Amniotic epithelial cell (primary cell): ENCODE measurements at places on chromosomes 7 and 10.
A peak's percentile ranks its signal among the peaks of the same experiment; 100 is the strongest.

GRCh38 chr10:47458466-47459154 is 25.3 kb downstream of the ANXA8 start:
- peak; percentile 93 for DNase-seq

DNA sequence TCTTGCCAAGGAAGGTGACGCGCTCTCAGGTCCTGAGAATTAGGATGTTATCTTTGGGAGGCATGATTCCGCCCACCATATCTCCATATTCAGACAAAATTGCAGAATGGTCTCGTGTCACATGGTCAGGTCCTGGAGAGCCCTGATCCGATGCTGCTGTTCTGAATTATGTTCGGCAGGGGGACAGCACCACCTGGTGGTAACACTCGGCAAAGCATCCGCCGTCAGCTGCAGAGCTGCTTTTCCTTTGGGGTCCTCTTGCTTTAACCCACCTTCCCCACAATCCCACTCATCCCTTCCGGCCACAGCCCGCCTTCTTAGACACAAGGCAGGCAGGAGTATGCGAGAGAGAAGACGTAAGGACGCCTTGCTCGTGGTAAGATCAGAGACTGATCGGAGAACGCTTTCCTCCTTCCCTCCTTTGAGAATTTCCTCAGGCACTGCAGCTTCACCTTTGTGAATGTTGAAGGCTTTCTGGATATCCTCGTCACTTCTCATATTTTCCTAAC is 327.8 kb upstream of the C7orf33 start:
- peak; percentile 10 for DNase-seq

DNA sequence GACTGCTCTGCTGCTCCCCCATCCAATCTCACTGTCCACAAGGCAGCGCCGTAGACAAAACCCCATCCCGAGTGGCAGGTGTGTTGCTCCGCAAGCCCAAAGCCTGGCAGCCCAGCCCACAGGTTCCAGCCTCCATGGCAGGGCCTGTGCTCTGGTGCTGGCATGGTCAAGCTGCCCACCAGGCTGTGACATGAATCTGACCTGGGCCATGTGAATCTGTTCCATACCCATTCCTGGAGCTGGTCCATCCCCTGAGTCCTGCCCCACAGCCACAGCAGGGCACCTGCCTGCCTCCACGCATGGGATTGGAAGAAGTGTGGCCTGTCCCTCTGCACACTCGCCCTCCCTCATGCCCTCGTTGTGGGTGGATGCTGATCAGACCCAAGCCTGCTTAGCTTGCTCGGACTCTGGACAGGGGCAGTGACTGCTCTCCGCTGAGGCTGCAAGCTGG is 128.8 kb downstream of the PTPN20 start:
- no peak for DNase-seq

- no peak for DNase-seq
Observed at GRCh38 chr10:22185586-22185985, 32.2 kb downstream of the EBLN1 start.

DNA sequence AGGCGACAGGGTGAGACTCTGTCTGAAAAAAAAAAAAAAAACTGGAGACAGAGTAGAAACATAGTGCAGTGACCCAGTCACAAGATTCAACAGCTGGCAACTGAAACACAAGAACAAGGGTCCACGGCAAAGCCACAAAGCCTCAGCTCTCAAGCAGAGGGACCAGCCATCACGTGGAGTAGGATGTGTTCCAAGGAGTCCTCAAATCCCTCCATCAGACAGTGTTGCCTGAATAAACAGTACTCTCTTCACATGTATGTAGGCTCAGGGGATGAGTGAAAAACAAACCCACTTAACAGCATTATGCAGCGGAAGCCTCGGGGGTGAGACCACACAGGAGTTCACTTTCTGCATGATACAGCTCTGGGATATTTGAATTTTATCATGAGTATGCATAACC is 62.0 kb downstream of the SLIT1 start:
- no peak for DNase-seq

- DNase-seq, result no peak
Observed at GRCh38 chr7:115491744-115492380, 538.7 kb downstream of the TFEC start.

DNA sequence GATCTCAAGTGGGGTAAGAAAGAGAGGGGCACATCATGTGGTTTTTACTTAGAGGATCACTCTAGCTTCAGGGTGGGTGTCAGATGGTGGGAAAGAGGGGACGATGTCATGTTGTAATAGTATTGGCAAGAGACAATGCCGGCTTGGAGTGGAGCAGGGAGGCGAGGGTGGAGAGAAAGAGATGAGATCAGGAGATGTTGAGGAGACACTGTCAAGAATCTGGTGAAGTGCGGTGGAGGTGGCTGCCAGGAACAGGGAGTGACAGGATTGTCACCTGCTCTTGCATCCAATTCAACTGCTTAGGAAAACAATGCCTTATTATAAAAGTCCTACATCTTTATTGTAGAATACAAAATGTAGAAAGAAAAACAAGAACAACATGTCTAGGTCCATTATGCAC is 63.0 kb upstream of the MKI67 start:
- no peak for DNase-seq

DNA sequence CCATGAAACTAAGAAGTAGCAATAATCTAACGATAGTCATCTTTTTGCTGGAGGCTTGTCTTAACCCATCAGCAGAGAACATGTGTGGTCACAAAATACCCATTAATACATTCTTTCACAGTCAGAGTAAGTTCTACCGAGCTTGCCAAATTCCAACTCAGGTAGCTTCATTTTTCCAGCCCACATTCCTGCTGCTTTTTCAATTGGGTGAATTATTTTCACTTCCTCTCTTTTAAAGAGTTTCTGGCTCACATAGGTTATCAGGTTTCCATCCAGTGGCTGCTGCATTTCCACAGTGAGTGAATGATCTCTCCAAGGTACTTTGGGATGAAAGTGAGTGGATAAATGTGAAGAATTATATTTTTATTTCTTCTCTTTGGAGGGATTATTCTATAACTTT is 233.1 kb downstream of the SEMA3E start:
- no peak for DNase-seq

DNA sequence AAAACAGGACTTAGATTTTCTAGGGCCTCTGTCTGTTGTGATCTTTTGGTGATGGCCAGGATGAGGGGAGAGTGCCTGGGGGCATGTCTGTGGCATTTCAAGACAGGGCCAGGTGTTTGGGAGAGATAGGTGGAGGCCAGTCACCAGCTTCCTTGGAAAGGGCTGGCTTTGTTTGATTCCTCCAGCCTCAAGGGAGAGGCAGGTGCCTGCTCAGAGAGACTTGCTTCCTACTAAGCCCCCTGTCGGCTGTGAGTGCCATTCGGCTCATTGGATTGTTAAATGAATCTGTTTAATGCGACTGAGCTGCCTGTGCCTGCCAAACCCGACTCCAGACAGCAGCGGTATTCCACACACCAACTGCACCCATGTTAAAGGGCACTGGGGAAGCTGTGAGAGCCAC is 304.1 kb upstream of the COBL start:
- DNase-seq, result no peak

DNA sequence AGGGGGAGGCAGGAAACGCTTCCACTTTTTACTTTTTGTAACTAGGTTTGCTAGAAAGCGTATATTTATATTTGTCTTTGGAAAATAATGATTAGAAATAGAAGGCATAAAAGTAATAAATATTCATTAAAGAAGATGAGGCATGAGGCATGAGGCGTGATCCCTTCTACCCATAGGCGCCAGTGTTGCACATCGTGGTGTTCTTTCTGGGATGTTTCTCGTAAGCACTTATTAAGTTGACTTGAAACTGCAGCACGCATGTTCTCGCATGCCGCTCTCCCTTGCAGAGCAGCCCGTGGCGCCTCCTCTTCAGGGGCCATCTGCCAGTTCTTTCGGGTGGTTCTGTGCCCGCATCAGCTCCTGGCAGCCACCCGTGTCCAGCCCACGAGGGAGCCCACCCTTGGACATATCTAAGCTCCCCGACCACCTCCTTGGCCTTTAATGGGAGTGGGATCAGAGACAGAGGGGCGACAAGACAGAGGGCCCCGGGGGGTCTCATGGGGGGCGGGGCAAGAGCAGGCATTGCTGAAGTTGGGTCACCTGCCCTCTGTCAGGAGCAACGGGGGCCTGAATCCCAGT is 28.5 kb upstream of the CSGALNACT2 start:
- no peak for DNase-seq

- peak; percentile 67 for DNase-seq
Observed at GRCh38 chr10:69749178-69750010, 52.3 kb upstream of the COL13A1 start.

- no peak for DNase-seq
Observed at GRCh38 chr10:91875156-91875555, 34.1 kb downstream of the FGFBP3 start.

DNA sequence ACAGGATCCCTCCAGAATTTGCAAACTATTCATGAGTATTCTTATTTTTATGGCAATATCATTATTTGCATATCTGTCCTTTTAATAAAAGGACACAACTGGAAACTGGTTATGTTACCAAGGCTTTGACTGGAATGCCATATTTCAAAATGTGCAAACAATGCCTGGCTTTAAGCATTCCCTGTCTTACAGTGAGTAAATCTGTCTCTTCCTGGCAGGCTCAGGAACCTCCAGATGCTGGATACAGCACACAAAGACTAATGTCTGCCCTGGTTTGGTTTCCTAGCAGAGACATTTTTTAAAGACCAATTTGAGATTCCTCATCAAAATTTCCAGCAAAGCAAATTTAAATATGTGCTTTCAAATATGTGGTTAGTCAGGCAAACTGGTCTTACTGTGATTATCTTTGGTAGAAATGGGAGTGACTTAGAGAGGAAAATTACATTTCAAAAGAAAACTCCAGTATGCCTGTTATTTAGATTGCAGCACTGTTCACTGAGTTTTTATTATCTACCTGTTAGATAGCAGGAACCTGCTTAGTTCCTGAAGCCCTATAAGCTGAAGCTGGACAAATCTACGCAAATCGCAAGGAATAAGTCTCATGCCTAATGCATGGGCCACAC is 31.3 kb downstream of the RNF216 start:
- peak; percentile 56 for DNase-seq

DNA sequence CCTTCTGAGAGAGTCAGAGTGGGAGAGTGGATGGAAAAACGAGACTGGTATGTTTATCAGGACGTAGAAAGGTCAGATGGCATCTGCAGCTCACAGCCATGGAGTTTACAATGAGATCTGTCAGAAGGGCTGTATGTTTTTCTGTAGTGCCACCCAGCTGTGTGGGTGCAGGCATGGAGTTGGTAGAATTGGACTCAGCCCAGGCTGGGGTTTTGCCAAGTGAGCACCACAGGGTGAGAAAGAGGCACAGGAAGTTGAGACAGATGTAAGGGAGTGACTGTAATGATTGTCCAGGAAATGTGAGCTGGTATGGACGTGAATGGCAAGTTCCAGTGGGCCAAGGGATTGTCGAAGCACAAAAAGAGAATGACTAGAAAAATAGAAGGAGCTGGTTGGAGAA is 9.1 kb upstream of the ZYX start:
- no peak for DNase-seq

DNA sequence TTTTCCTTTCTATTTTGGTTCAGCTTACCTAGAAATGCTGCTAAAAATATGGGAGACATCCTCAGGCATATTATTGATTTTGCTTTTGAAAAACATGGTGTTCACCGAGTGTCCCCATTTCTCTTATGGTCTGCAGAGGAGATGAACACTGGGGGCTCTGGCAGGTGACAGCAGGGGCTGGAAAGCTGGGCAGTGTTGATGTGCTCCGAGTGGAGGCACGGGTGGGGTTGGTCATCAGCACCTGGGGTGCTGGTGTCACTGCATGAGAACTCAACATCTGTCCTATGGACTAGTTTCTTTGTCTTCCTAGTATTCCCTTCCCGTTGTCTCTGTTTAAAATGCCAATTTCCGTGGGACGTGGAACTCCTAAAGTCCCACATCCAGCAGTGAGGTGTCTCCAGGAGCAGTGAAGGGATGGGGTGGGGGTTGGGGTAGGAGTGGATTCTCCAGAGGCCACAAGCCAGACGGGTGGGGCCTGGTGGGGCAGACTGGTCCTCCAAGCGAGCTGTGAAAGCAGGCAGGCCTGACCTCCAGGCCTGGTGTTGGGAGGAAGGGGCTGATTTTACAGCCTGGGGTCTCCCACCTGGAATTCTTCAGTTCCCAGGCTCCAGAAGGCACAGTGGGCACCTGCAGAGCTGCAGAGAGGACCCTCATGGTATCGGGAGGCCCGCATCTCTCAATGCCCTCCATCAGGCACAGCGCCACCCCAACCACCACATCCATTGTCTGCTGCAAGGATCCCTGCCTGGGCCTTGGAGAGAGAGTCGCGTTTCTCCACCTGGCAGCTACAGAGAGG is 24.4 kb downstream of the ZNF775 start:
- no peak for DNase-seq

GRCh38 chr10:16853201-16853600 is 36.0 kb upstream of the RSU1 start:
- peak; percentile 62 for DNase-seq
